ENCODE measurements at places on chromosomes 7 and 10.

DNA sequence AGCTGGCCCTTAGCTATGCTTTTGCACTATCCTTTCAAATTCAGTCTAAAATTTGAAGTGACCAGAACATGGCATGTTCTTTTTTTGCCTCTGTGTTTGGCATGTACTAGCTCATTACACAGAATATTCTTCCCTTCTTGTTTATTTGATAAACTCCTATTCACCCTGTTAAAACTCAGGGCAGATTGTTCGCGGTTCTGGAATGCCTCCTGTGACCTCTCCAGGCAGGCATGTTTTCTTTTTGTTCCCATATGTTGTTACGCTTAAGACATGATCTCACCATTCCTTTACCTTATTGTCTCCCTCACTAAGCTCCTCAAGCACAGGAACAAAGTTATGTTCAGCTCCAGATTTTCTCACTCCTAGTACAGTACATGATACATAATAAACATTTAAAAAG, 181.7 kb downstream of the CCSER2 start:
- DNase-seq = no peak

- DNase-seq = no peak
These were observed 253.9 kb downstream of the PPP1R3A start for GRCh38 chr7:113664867-113665266.

GRCh38 chr10:51090190-51090589, 15.9 kb downstream of the PRKG1 start:
- DNase-seq = no peak

DNA sequence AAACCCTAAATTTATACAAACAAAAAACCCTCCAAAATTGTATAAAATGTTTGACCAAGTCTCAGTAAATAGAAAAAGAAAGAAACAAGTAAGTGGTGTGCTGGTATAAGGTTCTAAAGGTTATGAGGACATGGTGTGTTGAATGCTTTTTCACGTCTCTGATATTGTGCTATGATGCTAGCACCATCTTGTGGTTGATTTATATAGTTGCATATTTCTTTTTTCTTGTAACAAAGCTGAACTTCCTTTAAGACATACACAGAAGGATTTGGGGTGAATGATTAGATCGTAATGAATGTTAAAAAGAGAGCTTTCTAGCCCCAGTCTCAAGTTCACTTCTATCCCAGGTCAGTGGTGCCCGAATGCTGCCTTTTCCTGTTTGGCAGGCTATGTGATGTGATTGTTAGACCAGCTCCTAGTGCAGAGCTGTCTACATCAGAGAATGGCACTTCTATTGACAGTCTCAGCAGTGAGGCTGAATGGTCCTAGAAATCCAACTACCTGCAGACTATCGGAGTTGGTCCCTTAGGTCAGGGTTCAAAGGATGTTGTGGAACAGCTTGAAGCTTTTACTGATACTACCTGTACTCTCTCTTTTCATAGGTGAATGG, 25.0 kb downstream of the VTI1A start:
- no peak for DNase-seq

GRCh38 chr7:85897967-85898366, 711.1 kb upstream of the SEMA3D start:
- DNase-seq = no peak

Data from occipital lobe (tissue), 3 donors.